Aortic smooth muscle cell (primary cell): ENCODE measurements at places on chromosomes 2 and 18. TPM values are rescaled to one million over a fixed set of nuclear protein-coding genes. Genes with fewer than 3 reads are reported as not detected.

Gene DYTN
- total RNA-seq, result not detected in 2 replicates

Gene SALL3
- 0.25 and 0.53 TPM in 2 replicates for total RNA-seq

Gene SPP2
- total RNA-seq, result not detected in 2 replicates

Gene ONECUT2
- under 0.01 TPM in 2 replicates for total RNA-seq

Gene PLCD4
- total RNA-seq, result 2.1 and 4.0 TPM in 2 replicates

Gene SPR
- total RNA-seq, result 30.8 and 31.3 TPM in 2 replicates

Gene KDM3A
- total RNA-seq, result 24.6 and 30.5 TPM in 2 replicates

Gene OR6B2
- not detected in 2 replicates for total RNA-seq

Gene LYG1
- total RNA-seq, result 0.26 TPM in 1 of 2 replicates, not detected in the other

Gene TEX44
- not detected in 2 replicates for total RNA-seq

Gene LRRTM4
- not detected in 2 replicates for total RNA-seq

Gene PSMA8
- total RNA-seq, result not detected in 2 replicates

Gene NUP35
- total RNA-seq, result 8.2 and 13.1 TPM in 2 replicates

Gene NFU1
- total RNA-seq, result 48.7 and 64.4 TPM in 2 replicates

Gene TCF4
- 122 and 203 TPM in 2 replicates for total RNA-seq

Gene CRYGA
- total RNA-seq, result not detected in 2 replicates

Gene G6PC2
- total RNA-seq, result not detected in 2 replicates

Gene FRZB
- total RNA-seq, result 0.66 and 1.3 TPM in 2 replicates

Gene IL1RN
- total RNA-seq, result not detected in 2 replicates

Gene LOXHD1
- total RNA-seq, result not detected in 2 replicates

Gene KIF1A
- not detected in 2 replicates for total RNA-seq

Gene PLB1
- total RNA-seq, result 1.2 and 1.6 TPM in 2 replicates

Gene SLC4A3
- 0.40 and 0.50 TPM in 2 replicates for total RNA-seq

Gene SERPINB2
- total RNA-seq, result 2.4 and 19.8 TPM in 2 replicates

Gene LYPD6
- total RNA-seq, result 0.06 and 0.13 TPM in 2 replicates

Gene INHA
- 0.13 and 0.25 TPM in 2 replicates for total RNA-seq

Gene SOS1
- 13.3 and 22.0 TPM in 2 replicates for total RNA-seq

Gene EML6
- total RNA-seq, result 0.87 and 2.9 TPM in 2 replicates

Gene LRRTM1
- not detected in 2 replicates for total RNA-seq

Gene SLC20A1
- 94.6 and 144 TPM in 2 replicates for total RNA-seq

Gene AGBL5
- total RNA-seq, result 16.5 and 20.5 TPM in 2 replicates

Gene SCN2A
- 1.4 and 2.4 TPM in 2 replicates for total RNA-seq

Gene TRIM43
- not detected in 2 replicates for total RNA-seq

Gene USP40
- total RNA-seq, result 32.0 and 32.7 TPM in 2 replicates

Gene ATF2
- total RNA-seq, result 37.5 and 49.2 TPM in 2 replicates

Gene FBXO15
- 0.12 and 0.26 TPM in 2 replicates for total RNA-seq

Gene LOXL3
- total RNA-seq, result 66.2 and 155 TPM in 2 replicates

Gene METTL21A
- total RNA-seq, result 8.5 and 9.2 TPM in 2 replicates

Gene PAX3
- not detected in 2 replicates for total RNA-seq

Gene ZNF513
- 6.4 and 7.5 TPM in 2 replicates for total RNA-seq

Gene ALPI
- total RNA-seq, result not detected in 2 replicates

Gene SCN7A
- not detected in 2 replicates for total RNA-seq

Gene GAREM2
- total RNA-seq, result 0.53 and 0.68 TPM in 2 replicates

Gene CDH2
- 34.0 and 57.3 TPM in 2 replicates for total RNA-seq

Gene SLC8A1
- total RNA-seq, result 11.6 and 31.2 TPM in 2 replicates

Gene TGFBRAP1
- 14.9 and 16.8 TPM in 2 replicates for total RNA-seq

Gene CDKL4
- 1.2 and 1.7 TPM in 2 replicates for total RNA-seq

Gene MLPH
- total RNA-seq, result 0.25 and 2.4 TPM in 2 replicates

Gene MC5R
- not detected in 2 replicates for total RNA-seq

Gene ALLC
- total RNA-seq, result not detected in 2 replicates

Gene FAM110C
- under 0.01 TPM in 1 of 2 replicates, not detected in the other for total RNA-seq

Gene DUSP2
- 0.50 and 0.66 TPM in 2 replicates for total RNA-seq

Gene CFAP210
- under 0.01 TPM in 1 of 2 replicates, not detected in the other for total RNA-seq
